NCI-H2029 (cell line): ENCODE measurements at places on chromosomes 1 and 21.

DNA sequence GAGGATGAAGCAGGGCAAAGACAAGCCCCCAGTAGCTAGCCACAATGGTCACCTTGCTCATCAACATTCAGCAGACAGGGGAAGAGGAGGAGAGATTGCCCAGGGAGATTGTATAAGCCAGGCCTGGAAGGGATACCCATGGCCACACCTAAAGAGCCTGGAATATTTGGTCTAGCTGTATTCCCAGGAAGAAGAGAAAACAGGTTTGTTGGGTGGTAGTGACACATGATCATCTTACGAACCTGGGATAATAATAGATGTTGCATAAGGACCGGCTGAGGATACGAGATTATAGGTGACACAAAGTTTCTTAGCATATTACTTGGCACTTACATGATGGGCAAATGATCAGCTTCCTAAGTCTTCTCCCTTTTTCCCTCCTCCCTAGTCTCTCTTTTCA lies 95.9 kb downstream of the HHIPL2 start:
- no peak for DNase-seq

- DNase-seq: no peak
Observed at GRCh38 chr1:214386747-214387146, 105.8 kb downstream of the SMYD2 start.

DNA sequence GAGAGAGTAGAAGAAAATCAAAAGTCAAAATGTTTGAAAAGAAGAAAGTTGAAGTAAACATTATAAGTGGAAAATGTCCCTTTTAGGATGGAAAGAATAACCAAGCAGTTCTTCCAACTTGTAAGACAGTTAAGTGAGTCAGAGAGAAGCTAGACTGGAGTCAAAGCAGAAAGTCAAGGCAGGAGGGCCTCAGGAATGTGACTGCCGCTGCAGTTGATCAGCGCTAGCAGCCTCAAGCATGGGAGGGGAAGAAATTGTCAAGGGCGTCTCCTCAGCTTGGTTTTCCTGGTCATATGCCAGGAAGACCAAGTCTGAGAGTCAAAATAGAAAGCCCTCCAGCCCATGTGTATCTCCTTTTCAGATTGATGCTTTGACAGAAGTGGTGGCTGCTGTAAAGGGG lies 23.2 kb downstream of the HAO2 start:
- no peak for DNase-seq

GRCh38 chr1:27572679-27573426 lies 31.1 kb downstream of the AHDC1 start:
- DNase-seq: no peak

DNA sequence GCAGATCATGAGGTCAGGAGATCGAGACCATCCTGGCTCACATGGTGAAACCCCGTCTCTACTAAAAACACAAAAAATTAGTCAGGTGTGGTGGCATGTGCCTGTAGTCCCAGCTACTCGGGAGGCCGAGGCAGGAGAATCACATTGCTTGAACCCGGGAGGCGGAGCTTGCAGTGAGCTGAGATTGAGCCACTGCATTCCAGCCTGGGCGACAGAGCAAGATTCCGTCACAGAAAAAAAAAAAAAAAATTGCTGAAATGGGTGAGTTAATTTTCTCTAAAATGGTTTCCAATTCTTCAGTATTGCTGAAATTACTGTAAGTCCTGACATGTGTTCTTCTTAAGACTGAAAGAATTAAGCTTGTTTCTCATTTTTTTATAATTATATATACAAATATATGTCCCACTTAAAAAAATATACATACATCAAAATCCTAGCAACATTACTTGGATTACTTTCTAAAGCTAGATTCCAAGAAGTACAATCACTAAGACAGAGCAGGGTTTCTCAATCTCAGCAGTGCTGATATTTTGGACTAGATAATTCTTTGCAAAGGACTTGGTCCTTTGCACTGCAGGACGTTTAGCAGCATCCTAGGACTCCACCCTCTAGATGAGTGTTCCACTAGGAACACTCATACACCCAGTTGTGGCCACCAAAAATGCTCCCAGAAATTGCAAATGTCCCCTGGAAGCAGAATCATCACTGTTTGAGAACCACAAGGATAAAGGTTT lies 24.8 kb downstream of the ZNHIT6 start:
- DNase-seq: no peak
